ENCODE measurements at places on chromosomes 3 and 15. TPM values are rescaled to one million over a fixed set of nuclear protein-coding genes. Genes with fewer than 3 reads are reported as not detected.

- no peak for DNase-seq
Measured at GRCh38 chr3:118267588-118267987, 767.1 kb downstream of the IGSF11 start.

- DNase-seq: no peak
Measured at GRCh38 chr15:63858881-63859280, 25.1 kb upstream of the HERC1 start.

DNA sequence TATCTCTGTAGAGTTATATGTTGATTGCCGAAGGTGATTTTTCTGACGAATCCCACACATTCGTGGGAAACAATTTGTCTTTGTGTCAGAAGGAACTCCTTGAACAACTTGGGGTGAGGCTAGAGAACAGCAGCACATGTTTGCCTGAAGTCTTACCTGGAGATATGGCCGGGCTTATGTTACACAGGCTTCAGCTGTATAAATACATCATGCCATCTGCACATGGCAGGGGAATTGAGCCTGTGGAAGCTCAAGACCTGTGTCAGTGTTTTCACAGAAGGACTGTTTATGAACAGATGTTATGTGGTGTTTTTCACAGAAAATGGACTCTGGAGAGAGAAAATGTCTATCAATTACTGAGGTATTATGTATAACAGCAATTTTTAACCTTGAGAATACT, 203.6 kb upstream of the MDFIC2 start:
- no peak for DNase-seq

DNA sequence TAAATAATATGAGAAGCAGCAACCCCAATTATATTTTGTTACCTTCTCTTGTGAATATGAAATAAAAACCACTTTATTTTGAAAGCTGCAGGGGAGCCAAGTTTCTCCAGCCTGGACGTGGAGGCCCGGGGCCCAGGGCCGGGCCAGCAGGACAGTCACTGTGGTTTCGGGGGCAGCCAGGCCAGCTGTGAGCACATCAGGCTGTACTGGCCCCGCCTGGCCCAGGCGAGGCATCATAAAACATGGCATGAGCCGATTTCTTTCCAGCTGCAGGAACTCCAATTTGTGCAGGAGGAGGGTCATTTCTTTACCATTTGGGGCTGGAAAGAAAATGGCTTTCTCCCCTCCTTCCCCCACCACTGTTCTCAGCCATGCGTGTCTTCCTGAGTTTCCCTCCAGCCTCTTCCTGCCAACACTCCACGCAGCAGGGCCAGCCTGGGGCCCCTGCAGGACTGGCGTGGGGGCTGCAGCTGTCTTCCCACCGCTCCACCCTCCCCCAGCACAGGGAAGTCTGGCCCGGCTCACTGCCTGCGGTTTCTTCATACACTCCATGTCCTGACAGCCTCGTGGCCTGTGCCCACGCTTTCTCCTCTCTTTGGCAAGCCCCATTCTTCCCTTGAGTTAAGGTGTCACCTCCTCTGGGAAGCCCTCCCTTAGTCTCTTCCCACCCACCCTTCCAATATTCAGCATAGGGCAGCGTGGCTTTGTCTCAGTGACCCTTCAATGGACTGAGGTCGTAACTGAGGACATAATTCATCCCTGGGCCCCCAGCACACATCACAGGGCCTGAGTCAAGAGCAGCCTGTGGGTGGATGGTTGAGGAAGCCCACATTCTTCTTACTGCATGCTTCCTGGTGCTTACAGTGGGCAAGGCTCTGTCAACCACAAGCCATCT, 135.8 kb downstream of the CHSY1 start:
- DNase-seq: peak; percentile 53

The C15orf62 gene
- 0.32 TPM for total RNA-seq

- DNase-seq: no peak
Measured at GRCh38 chr3:39474126-39474515, 6.6 kb downstream of the MOBP start.

The HRH1 gene
- total RNA-seq: 1.6 TPM

DNA sequence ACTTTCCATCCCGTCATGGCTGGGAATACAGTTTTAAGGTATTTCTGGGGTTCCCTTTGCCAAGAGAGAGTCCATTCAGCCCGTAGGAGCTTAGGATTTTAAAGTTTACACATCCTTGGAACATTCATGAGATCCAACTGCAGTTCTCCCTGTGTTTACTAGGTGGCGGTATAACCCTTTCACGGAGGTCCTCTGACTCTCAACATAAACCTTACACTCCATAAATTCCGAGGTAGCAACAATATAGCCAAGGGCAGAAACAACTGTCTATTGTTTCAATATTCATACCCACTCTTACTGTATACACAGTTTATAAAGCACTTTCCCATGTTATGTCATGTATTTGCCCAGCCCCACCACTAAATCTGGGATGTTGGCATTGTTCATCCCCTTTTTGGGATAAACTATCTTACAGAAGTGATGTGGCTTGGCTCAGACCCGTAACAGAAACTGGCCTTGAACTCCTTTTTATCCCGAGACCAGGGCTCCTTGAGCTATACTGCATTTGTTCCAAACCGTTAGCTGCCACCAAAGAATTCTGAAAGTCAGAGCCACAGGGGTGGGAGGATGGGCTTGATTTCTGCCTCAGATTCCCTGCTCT, 69.2 kb upstream of the COL6A5 start:
- DNase-seq: no peak

DNA sequence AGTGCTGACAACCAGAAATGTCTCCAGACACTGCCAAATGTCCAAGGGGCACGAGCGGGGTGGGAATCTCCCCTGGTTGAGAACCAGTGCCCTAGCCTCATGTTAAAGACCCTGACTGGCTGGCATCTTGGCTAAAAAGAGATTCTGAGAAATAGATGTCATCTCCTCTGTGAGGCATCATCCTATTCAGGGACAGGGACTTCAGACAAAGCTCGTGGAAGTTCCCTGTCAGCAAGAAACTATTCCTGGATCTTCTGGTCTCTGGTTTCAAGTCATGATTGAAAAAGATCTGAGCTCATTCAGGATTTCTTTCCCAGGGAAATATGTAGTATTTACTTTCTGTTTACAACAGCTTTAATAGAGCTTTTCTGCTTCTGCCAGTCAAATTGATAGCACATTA, 10.8 kb downstream of the WDR5B start:
- no peak for DNase-seq

- no peak for DNase-seq
Measured at GRCh38 chr3:117955196-117955595, 1079.5 kb downstream of the IGSF11 start.

DNA sequence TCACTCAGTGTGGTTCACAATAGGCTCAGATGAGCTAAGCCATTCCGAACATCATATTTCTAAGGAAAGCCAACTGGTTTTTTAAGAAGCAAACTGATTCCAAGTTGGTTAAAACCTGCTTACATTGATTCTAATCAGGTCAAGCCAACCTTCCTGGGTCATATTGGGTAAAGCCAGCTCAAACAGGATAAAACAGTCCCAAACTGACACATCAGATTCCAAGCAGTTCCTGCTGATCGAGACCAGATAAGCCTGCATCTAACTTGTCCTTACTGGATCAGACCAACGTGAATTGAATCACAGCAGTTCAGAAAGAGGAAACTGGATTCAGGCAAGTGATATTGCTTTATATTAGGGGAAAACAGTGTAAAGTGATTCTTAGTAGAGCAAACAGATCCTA, 18.6 kb upstream of the THSD4 start:
- no peak for DNase-seq

DNA sequence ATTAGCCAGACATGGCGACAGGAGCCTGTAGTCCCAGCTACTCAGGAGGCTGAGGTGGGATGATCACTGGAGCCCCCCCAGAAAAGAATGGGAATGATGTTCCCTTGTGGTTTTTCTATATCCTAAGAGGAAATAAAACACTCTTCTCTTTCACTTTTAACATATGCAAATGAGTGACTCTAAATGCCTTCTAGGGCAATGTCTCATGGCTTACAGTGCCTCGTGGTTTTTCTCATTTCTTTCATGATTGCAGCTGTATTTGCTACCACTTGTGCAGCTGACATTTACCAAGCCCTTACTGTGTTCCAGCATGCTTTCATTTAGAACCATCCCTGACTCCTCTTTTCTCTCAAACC, 26.4 kb downstream of the STOML1 start:
- DNase-seq: no peak

GRCh38 chr3:145266368-145266767, 894.6 kb downstream of the PLOD2 start:
- DNase-seq: no peak

DNA sequence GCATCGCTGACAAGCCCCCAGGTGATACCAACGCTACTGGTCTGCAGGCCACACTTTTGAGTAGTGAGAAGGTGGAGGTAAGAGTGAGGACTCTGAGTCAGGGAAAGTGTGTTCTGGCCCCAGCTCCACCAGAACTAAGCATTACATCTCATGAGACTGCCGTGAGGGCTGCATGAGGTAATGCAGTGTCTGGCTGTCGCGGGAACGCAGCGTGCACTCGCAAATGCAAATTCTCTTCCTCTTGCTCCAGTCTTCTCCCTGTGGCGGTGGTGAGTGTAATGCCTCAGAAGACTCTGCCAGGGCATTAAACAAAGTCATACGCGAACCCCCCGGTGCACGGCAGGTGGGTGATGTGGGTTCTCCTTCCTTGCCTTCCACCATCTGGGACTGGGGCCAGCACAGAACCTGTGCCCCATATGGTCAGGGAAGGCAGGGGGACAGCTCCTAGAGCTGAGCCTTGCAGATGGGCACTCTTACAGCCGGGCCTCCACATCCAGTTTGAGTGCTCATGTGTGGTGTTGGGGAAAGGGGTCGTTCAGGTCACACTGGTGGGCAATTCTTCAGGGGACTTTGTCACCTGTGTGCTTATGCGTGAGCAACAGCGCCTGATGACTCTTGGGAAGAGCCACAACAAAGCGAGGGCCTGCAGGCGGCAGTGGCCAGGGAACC, 175.8 kb downstream of the XXYLT1 start:
- no peak for DNase-seq

The PRR23E gene
- total RNA-seq: not detected

GRCh38 chr3:124512881-124513609, 217.2 kb upstream of the UMPS start:
- DNase-seq: no peak

The FBN1 gene
- total RNA-seq: 36.4 TPM

The FOXB1 gene
- not detected for total RNA-seq

The PARP15 gene
- 0.74 TPM for total RNA-seq

- no peak for DNase-seq
Measured at GRCh38 chr3:128503164-128503651, 10.2 kb upstream of the GATA2 start.

GRCh38 chr3:194925614-194926013, 239.9 kb downstream of the FAM43A start:
- DNase-seq: no peak

GRCh38 chr15:70561885-70562284, 201.5 kb downstream of the UACA start:
- DNase-seq: no peak

GRCh38 chr15:67322481-67322880, 67.9 kb downstream of the IQCH start:
- DNase-seq: no peak

GRCh38 chr3:167843886-167844285, 108.4 kb downstream of the SERPINI1 start:
- DNase-seq: no peak

- DNase-seq: no peak
Measured at GRCh38 chr15:99823346-99823745, 90.1 kb upstream of the LYSMD4 start.

The TPRG1 gene
- 1.8 TPM for total RNA-seq

Data from heart right ventricle (tissue), 16 donors.